ENCODE measurements at places on chromosomes 1 and 21. TPM values are rescaled to one million over a fixed set of nuclear protein-coding genes. Genes with fewer than 3 reads are reported as not detected.
A peak's percentile ranks its signal among the peaks of the same experiment; 100 is the strongest.

Gene LCK
- total RNA-seq, result 1.1 TPM

GRCh38 chr1:9119745-9120144 is 9.2 kb downstream of the GPR157 start:
- peaks cover 2% of the 10 kb centered on the region for H3K27me3 ChIP-seq
- H3K4me3 ChIP-seq, result no peak overlapping the region
- H3K4me1 ChIP-seq, result no peaks in the 10 kb centered on the region
- no peak overlapping the region for H3K27ac ChIP-seq
- DNase-seq, result no peak

Gene TMEM200B
- 0.95 TPM for total RNA-seq

DNA sequence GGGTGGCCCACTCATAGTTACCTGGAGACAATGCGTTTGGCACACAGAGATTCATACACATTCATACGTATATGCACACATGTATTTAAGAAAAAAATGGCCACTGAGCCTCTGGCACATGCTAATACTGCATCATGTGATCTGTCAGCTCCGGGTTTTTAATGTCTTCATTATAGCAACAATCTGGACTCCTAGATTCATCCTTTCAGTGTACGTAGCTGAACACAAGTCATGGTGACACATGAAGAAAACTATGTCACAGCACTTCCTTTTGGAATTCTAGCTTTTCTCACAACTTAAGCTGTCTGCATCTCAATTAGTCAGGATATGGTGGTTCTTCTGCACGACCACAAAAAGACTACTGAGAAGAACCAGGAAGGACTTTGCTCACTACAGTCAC is 24.7 kb downstream of the HSF2BP start:
- no peak for DNase-seq
- no peak overlapping the region for H3K4me3 ChIP-seq
- no peaks in the 10 kb centered on the region for H3K4me1 ChIP-seq
- peaks cover 2% of the 10 kb centered on the region for H3K27me3 ChIP-seq
- H3K36me3 ChIP-seq, result peaks cover under 1% of the 10 kb centered on the region
- no peak overlapping the region for H3K27ac ChIP-seq

DNA sequence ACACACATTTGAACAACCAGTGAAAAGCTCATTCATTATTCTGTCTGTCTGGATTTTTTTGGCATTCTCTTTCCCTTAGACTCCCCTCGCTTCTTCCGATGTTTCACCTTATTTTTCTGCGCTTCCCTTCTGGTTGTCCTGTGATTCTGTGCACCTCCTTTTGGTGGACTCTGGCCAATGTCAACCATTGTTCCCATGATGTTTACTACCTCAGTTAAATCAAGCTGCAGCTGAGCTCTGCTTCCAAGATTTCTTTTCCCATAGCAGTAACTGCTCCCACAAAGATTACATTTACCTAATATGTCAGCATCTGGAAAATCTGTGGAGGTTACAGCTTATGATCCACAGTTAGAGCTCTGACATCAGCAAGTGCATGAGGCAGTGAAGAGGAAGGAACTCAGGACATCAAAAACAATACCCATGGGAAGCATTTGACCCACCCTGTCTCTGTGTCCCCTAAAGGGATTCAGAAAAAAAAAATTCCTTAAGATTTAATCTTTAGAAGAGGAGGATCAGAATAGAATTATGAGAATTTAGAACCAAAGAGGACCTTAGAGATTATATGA is 69.9 kb upstream of the ADAMTS5 start:
- H3K36me3 ChIP-seq, result no peaks in the 10 kb centered on the region
- no peak overlapping the region for H3K4me3 ChIP-seq
- peaks cover 4% of the 10 kb centered on the region for H3K4me1 ChIP-seq
- H3K27me3 ChIP-seq, result no peaks in the 10 kb centered on the region
- no peak overlapping the region for H3K27ac ChIP-seq
- no peak for DNase-seq

- no peak for DNase-seq
- no peaks in the 10 kb centered on the region for H3K4me1 ChIP-seq
- peaks cover 12% of the 10 kb centered on the region for H3K36me3 ChIP-seq
- H3K27me3 ChIP-seq, result peaks cover 9% of the 10 kb centered on the region
- H3K27ac ChIP-seq, result no peak overlapping the region
- no peak overlapping the region for H3K4me3 ChIP-seq
These were observed 30.6 kb upstream of the LYPD8 start for GRCh38 chr1:248786156-248786555.

DNA sequence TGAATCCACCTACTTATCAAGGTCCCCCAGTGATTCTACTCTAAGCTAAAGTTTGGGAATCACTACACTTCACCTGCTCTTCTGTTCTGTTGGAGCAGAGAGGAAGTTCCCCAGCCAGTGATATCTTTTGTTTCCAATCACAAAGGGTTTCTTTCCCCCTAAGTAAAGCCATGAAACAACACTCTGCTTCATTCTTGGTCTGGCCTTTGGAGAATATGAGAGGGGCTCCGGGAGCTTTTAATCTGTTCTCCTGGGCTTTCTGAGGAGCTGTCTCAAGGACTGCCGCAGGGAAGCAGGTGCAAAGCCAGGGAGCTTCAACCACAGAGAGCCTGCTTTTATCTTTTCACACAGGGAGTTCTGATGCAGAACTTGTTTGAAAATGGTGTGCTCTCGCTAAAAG is 10.1 kb upstream of the SLAMF9 start:
- H3K4me1 ChIP-seq, result peaks cover 6% of the 10 kb centered on the region
- no peak overlapping the region for H3K27ac ChIP-seq
- H3K4me3 ChIP-seq, result no peak overlapping the region
- DNase-seq, result no peak

Gene PTPN22
- total RNA-seq, result 0.87 TPM

DNA sequence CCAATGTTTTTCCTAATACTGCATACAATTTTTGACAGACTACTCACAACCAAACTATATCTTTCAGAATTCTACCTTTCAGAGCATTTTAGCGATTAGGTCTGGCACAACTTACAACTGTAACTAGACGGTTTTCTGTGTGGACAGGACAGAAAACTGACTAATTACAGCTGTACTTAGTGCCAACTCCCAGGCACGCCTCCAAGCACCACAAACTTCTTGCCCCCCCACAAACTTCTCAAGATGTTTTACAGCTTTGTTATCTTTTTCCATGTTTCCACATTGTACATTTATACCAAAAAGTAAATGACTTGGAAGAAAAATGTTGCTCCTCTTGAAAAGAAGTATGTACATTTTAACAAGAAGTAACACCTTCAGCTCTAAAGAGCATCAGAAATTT is 13.8 kb downstream of the LYST start:
- no peak overlapping the region for H3K27ac ChIP-seq
- no peaks in the 10 kb centered on the region for H3K36me3 ChIP-seq
- H3K4me3 ChIP-seq, result no peak overlapping the region
- H3K27me3 ChIP-seq, result no peaks in the 10 kb centered on the region
- peaks cover 11% of the 10 kb centered on the region for H3K4me1 ChIP-seq
- no peak for DNase-seq

GRCh38 chr21:36535618-36536241 is 55.8 kb upstream of the CLDN14 start:
- H3K4me3 ChIP-seq, result no peak overlapping the region
- no peaks in the 10 kb centered on the region for H3K4me1 ChIP-seq
- H3K36me3 ChIP-seq, result no peaks in the 10 kb centered on the region
- H3K27ac ChIP-seq, result no peak overlapping the region
- DNase-seq, result no peak

DNA sequence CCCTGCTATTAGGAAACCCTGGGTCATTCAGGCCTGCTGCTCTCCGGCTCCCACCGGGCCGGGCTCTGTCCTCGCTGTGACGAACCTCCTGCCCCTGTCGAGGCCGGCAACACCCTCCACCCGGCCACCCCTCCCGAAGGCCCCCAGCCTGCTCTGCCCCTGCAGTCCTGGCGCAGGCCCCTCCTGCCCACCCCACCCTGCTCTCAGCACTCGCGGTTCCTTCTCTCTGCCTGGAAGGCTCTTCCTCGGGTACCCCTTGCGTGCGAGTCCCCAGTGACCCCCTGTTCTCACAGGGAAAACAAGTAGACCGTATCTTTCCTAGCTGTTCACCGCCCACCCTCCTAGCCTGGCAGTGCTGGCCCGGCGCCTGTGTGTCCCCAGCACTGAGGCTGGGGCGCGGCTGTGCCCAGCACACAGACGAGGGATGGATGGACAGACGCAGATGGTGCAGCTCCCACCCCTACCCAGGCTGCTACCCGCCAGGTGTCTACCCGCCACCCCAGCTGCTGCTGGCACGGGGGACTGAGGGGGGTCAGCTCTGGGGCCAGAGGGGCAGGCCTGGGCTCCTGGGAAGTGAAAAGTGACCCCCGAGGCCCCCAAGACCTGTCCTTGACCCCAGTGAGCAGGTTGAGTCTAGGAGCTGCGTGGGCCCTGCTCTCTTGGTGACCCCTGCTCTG is 3.1 kb upstream of the VWA1 start:
- H3K4me1 ChIP-seq, result peaks cover 26% of the 10 kb centered on the region
- H3K27me3 ChIP-seq, result peaks cover 12% of the 10 kb centered on the region
- peak overlapping the region; percentile 61 for H3K27ac ChIP-seq
- no peak for DNase-seq
- H3K4me3 ChIP-seq, result no peak overlapping the region
- peaks cover 4% of the 10 kb centered on the region for H3K36me3 ChIP-seq

DNA sequence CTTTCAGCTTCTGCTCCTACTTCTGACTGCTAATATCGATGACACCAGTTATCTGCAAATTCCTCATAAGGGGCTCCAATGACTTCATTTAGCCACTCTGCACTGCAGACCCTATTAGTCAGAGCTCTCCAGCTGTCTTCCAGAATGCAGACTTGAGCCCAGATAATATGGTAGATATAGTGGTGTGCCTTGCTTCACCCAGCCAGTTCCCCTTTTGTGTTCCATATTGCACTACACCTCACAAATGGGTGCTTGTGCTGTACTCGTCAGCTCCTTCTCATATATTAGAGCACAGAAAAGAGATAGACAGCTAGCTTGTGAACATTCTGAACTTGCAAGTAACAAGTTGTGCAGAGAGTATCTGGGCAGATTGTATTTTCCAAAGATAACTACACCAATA is 23.7 kb upstream of the COG2 start:
- H3K4me1 ChIP-seq, result peaks cover 4% of the 10 kb centered on the region
- H3K27ac ChIP-seq, result no peak overlapping the region
- no peak for DNase-seq
- no peaks in the 10 kb centered on the region for H3K36me3 ChIP-seq
- H3K27me3 ChIP-seq, result no peaks in the 10 kb centered on the region

DNA sequence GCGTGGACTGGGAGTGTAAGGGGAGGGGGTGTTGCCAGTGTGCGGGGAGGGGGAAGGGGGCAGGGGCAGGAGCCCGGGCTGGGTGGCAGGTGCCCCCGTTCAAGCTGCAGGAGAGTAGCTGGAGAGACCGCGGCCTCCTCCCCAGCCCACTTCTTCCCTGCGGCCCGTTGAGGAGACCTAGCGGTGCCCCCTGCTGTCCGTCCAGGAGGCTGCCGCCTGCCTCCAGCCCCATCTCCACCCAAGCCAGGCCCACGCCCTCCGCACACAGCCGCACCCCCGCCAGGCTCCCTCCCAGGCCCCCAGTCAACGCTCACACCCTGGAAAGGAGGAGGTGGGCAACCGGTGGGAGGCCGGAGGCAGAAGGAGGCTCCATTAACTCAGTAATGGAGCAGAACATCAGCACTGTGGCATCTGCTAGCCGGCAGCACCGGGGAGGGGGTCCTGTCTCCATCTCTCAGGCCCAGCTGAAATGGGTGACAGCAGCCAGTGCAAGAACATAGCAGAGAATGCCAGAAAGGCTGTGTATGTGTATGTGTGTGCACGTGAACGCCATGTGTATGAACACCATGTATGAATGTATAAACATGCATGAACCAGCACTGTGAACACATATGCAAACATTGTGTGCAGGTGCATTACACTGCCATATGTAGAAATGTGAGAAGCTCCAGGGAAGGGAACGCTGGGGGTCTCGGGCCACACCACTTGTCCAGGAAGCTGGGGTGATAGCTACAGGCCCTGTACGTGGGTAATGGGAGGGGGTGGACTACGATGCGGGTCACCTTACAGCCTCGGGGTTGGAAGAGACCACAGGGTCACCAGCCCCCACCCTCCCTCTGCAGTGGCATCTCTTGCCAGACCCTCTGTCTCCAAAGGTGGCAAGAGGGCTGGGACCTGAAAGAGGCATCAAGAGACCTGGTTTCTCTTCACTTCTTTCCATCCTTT is 84.6 kb downstream of the SYT2 start:
- no peaks in the 10 kb centered on the region for H3K36me3 ChIP-seq
- H3K4me3 ChIP-seq, result no peak overlapping the region
- peaks cover 10% of the 10 kb centered on the region for H3K27me3 ChIP-seq
- no peaks in the 10 kb centered on the region for H3K4me1 ChIP-seq

GRCh38 chr1:171850651-171851350 is 9.5 kb downstream of the DNM3 start:
- no peaks in the 10 kb centered on the region for H3K27me3 ChIP-seq
- H3K36me3 ChIP-seq, result no peaks in the 10 kb centered on the region
- no peak overlapping the region for H3K27ac ChIP-seq
- no peaks in the 10 kb centered on the region for H3K4me1 ChIP-seq
- DNase-seq, result no peak

Gene FCRL1
- not detected for total RNA-seq

- H3K27me3 ChIP-seq, result peaks cover 1% of the 10 kb centered on the region
- no peaks in the 10 kb centered on the region for H3K36me3 ChIP-seq
- DNase-seq, result no peak
- H3K4me1 ChIP-seq, result no peaks in the 10 kb centered on the region
These were observed 53.5 kb upstream of the C8B start for GRCh38 chr1:57019236-57019839.

Gene EDARADD
- 9.4 TPM for total RNA-seq

DNA sequence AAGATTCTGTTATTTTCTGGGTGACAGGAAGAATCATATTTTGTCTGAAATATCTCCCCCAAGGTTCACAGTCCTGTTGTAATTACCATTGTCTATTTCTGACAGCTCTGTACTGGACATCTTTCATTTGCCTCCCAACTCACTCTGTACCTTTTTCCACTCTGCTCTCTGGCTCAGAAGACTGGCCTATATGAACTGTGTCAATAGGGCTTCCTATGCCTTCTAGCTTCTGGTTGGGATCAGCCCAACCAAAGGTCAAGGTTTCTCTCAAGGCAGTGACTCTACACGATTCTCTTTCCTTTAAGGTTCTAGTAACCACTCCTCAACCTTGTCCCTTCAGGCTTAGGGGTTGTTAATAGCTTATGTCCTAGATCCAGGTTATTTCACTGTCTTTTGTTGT is 17.5 kb downstream of the KLHL12 start:
- no peak overlapping the region for H3K27ac ChIP-seq
- no peaks in the 10 kb centered on the region for H3K4me1 ChIP-seq
- peaks cover 28% of the 10 kb centered on the region for H3K36me3 ChIP-seq
- H3K4me3 ChIP-seq, result no peak overlapping the region

Data from endothelial cell (in vitro differentiated cells).